ENCODE measurements at places on chromosomes 7 and 10.
A peak's percentile ranks its signal among the peaks of the same experiment; 100 is the strongest.

DNA sequence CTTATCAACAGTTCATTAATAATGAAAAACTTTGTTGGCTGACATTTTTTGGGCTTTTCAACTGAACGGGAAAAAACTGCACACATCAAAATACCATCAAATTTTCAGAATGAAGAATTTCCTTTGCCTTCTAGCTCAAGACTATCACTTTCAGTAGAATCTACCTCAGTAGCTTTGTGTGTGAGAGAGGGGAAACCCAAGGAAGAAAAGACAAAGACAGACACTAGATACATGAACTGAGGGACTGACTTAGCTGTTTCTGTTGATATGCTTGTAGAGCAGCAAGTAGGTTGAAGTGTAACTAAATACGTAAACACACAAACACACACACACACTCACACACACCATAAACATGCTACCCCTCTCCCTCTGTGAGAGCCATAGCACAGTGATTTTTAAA lies 257.1 kb downstream of the CDK14 start:
- DNase-seq: no peak

- no peak for DNase-seq
These were observed 499.3 kb downstream of the GLRX3 start for GRCh38 chr10:130635528-130635927.

- DNase-seq: no peak
These were observed 34.2 kb downstream of the PDGFA start for GRCh38 chr7:485188-486081.

GRCh38 chr7:45982907-45983719 lies 62.0 kb upstream of the IGFBP3 start:
- DNase-seq: no peak

- peak; percentile 70 for DNase-seq
These were observed 33.5 kb upstream of the AUTS2 start for GRCh38 chr7:69564454-69565417.

DNA sequence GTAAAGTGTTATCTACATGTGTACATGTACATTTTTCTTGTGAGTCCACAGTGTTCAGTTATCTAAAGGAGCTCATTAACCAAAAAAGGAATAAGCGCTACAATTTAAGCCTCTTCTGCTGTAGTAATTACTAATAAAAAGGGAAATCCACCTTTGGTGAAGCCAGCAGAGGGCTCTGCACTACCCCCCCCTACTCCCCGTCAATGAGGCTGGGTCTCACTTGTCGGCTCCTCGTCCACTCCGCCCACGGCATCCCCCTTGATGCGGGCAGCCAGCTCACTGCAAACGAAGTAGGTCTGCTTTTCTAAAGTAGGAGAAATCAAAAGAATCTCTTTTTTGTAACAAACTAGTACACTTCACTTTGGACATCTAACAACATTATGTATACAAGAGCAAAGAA lies 4.7 kb upstream of the WASHC2A start:
- DNase-seq: no peak

Data from SHP77 treated with DMSO at 0.1 percent for 48 hours (cell line).